Globus pallidus (tissue), 1 donor: ENCODE measurements at places on chromosomes 16 and 17.

- DNase-seq: no peak
Observed at GRCh38 chr17:27380551-27380950, 75.7 kb upstream of the KSR1 start.

DNA sequence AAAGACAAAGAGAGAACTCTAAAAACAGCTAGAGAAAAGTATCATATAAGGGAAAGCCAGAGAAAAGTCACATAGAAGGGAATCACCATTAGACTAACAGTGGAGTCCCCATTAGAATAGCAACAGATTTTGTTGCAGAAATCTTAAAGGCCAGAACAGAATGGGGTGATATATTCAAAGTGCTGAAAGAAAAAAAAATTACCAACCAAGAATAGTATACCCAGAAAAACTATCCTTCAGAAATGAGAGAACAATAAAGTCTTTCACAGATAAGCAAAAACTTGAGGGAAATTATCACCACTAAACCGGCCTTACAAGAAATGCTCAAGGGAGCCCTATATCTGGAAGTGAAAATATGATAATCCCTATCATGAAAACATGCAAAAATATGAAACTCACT is 51.9 kb upstream of the NSRP1 start:
- DNase-seq: no peak

DNA sequence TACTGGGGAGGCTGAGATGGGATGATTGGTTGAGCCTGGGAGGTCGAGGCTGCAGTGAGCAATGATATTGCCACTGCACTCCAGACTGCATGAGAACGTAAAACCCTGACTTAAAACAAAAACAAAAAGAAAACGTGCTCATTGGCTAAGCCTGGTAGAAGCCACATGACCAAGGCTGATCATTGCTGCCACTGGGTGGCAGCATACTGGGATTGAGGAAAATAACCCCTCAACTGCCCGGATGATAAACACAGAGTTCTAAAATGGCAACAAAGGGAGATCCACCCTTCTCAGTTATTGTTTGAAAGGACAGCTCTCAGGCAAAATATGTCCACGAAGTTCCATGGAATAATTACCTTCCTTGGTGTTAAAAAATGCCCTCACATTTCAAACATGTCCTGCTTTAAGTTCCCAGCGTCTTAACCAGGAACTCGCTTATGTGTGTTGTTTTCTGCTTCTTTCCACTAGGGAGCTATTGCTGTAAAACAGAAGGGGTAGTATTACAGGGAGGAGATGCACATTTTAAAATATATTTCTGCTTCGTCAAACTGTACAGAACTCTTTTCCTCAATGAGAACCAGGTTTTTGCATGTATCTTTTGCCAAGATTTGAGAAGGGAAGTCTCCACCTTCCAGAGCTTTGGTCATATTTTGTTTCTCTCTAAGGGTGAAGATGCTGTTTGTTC is 675.3 kb downstream of the MAF start:
- DNase-seq: peak; percentile 30

- DNase-seq: no peak
Observed at GRCh38 chr16:86545954-86546637, 8.9 kb downstream of the MTHFSD start.

DNA sequence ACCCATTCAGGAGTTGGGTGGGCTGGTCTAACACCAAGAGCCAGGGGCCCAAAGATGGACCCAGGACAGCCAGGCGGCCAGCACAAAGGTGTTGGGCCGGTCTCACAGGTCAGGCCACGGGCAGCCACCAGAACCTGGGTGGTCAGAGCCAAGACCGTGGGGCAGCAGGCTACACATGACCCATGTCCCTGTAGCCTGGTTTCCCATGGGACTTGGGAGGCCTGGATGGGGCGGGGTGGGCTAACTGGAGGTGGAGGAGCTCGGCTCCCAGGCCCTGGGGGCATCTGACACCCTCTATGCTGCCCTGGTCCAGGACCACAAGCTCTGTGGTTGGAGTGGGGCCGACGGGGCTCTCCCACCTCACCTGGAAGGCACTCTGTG is 17.2 kb downstream of the CTU2 start:
- DNase-seq: no peak
